ENCODE measurements at places on chromosomes 4 and X.

DNA sequence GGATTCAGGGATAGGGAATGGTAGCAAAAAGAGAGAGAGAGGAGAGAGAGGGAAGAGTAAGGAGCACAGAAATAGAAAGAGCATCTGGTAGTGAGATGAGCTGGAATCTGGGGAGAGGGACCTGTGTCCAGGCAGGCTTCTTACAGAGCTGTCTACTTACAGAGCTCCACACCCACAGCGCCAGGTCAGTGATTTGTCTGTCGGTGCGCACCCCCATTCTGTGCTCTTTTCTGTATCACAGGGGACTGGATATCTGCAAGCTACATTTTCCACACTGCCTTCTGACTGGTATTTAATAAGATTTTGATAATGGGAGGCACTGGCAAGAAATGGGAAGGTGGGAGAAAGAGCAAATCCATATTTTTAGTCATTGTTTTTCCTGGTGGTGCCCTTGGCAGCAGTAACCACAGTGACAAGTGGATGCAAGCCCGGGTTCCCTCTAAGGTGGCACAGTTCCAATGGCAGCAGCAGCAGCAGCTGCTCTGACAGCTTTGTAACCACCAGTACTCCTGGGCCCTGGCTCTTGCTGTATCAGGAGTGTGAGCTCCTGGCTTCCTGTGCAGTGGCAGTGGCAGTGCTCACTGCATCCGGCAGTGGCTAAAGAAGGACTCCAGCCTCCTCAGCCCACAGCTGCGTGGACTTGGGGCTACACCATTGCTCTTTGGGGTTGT, 300.5 kb downstream of the TRIML1 start:
- DNase-seq = peak; percentile 34

GRCh38 chr4:108586778-108587177, 33.6 kb upstream of the RPL34 start:
- no peak for DNase-seq

DNA sequence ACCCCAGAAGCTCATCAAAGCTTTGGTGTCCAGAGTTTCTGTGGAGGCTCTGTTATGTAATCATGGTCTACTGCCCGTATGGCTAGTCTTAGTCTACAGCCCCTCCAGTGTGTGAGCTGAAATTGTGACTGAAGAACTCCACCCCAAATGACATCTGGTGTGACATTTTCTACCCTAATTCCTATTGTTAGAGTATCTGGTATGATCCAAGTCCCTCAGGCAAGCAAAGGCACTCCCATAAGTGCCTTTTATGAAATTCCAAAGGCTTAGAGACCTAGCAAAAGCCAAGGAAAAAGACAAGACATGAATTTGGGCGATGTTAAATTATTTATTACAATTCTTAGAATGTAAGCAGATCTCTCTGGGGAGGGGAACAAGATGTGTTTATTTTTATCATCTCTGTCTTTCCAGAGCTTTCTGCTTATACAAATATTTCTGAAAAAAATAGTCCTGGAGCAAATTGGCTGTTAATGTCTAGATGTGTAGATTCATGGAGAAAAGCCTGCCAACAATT, 417.4 kb downstream of the CCSER1 start:
- DNase-seq = no peak

DNA sequence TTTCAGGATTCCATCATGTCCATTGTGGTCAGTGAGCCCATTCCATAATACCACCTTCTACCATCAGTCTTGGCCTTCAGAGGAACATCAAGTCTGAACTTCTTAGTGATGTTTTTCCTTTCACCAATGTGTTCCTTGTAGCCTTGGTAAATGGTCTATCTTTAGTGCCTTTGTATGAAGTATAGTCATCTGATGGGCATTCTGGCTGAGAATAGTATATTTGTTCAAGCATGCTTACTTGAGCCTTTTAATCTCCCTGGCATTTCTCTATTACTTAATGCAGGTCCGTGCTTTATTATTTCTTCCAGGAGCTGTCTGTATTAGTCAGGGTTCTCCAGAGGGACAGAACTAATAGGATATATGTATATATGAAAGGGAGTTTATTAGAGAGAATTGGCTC, 99.7 kb downstream of the TLL1 start:
- no peak for DNase-seq

DNA sequence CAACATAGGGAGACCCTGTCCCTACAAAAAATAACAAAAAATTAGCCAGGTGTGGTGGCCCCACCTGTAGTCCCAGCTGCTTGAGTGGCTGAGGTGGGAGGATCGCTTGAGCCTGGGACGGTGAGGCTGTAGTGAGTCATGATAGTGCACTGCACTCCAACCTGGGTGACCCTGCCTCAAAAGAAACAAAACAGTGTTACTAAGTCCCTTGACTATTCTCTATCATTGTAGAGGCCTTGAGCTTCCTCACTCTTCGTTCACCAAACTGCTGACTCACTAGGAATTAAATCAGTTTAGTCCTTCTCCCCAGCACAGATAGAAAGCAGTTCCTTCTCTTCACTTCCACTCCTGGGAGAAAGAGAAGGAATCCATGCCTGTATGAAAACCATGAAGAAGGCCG, 14.5 kb downstream of the CDS1 start:
- DNase-seq = peak; percentile 65

DNA sequence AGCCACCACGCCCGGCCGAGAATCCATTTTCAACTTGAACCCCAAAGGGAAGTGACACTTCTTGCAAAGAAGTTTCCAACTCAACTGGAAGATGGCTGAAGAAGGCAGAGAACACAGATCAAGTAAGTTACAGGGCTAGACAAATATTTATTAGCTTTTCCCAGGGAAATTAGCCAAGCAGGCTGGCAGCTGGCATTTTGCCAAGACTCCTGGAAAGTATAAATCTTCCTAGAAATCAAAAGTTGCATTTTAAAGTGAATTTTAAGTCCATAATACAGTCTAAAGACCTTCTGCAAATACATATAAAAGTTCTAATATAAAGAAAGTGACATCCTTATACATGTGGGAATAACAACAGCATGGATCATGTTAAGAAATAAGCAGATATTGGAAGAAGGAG, 3.4 kb upstream of the MRPL1 start:
- DNase-seq = no peak

GRCh38 chr4:88275949-88276515, 8.3 kb downstream of the PPM1K start:
- DNase-seq = no peak

DNA sequence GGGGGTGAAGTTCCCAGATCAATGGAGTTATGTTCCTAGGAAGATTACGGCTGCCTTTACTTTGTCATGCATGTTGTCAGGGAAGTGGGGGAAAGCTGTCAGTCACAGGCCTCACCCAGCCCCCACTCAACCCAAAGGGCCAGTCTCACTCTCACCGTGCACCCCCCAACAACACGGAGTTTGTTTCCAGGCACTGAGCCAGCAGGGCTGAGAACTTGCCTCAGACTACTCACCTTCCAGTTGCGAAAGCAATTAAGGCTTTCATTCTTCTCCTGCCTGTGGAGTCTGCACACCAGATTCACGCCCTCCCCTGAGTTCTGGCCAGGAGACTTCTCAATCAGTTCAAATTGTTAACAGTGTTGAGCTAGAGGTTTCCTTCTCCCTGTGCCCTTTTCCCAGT, 114.3 kb downstream of the SH3BGRL start:
- no peak for DNase-seq

GRCh38 chrX:103573202-103573601, 12.1 kb upstream of the TCEAL4 start:
- DNase-seq = no peak

Data from Caki2 (cell line).